AG09309 (cell line): ENCODE measurements at places on chromosomes 2 and 18.

DNA sequence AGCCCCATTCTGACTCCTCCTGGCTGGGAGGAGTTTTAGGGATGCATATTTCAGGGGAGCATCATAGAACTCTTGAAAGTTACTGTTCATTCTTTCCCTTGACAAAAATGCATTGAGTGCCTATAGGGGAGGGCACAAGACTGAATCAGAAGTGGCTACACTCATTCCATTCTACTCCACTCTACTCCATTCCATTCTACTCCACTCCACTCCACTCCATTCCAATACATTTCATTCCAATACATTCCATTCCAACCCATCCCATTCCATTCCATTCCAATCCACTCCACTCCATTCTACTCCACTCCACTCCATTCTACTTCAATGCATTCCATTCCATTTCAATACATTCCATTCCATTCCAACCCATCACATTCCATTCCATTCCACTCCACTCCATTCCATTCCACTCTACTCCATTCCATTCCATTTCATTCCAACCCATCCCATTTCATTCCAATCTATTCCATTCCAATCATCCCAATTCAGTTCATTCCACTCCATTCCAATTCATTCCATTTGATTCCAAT lies 110.8 kb downstream of the LOXHD1 start:
- DNase-seq: no peak

GRCh38 chr2:224142397-224143312 lies 103.6 kb upstream of the SERPINE2 start:
- DNase-seq: peak; percentile 72

DNA sequence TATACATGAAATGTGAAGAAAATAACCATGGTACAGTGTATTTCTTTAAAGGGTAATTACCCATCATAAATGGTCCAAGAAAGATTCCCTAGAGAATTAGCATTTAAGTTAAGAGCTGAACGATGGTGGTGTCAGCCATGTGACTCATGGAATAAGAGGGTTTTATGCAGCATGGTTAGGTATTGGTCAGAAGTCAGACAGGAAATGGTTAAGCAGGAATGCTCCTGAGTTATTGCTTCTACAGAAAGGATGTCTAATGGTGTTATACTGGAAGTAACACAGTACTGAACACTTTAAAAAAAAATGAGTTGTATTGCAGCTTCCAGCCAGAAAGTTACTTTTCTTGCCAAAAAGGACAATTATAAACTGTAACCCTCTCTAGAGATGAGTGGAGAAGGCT lies 72.7 kb upstream of the UBE2E3 start:
- no peak for DNase-seq

DNA sequence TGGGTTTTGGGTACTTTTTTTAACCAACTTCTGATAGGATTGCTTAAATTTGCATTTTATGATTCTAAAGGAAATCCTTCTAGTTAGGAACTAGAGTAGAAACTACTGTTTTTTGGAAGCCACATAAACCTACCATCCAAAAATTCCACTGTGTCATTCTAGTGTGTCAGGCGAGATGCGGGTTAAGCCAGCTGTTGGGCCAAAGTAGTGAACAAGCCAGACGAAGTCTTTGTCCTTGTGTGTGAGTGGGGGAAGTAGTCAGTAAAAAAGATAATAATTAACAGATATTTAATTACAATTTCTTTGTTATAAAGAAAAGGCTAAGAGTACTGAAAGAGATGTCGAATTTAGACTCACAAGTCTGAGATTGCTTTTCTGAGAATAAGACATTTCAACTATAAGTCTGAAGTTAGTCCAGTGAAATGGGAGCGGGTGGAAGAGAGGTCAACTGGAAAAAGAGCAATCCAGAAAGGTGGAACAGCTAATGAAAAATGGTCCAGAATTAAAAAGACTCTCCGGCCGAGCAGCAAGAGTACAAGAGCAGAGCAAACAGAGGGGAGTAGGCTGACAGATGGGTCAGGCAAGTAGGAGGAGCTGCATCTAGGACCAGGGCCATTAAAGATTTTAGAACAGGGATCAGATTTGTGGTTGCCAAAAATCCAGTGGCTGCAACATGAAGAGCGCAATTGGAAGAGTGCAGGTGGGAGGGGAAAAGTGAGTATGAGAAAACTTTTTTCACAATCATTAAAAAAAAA lies 1.5 kb downstream of the EPB41L5 start:
- no peak for DNase-seq

DNA sequence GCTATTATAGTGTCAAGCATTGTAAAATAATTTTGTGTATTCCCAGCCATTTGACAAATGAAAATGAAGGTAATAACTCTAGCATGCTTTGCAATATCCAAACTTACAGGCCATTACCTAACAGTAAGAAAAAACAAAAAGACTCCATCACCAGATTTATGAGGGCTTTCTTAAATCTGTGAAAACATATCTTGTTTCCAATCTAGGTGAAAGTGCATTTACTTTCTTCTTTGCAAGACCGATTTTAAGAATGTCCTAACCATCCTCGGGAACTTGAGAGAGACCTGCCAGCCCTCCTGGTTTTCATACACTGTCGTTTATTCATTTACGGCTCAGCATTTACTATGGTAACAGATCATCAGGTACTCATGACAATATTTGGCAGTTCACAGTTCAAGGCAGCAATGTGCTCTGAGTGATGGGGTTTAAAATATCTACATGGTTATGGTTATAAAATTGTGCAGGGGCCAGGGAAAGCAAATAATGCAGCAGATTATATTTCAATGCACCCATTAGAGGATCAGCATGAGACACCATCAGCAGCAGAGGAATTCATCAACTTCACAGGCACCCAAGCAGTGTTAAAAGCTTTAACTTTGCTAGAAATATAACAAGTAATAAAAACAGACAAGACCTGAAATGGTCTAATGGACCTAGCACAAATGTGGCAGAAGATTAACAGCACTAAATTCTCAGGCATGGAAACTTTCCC lies 34.4 kb upstream of the PARD3B start:
- DNase-seq: no peak

DNA sequence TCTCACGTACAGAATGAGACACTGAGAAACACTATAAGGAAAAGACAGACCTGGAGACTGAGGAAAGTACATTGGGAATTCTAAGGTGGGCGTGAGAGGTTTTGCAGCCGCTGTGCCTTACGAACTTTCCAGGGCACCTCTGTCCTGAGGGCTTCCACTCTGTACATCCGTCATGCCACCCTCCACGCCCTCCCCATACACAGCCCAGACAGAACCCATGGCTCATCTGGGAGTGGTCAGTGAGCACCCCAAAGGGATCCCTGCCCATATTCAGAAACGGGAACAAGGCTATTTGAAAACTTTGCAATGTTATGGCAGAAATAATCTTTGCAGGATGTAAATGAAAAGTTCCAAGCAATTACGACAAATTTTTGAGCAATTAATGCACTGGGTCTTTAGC lies 95.4 kb upstream of the ZNF532 start:
- DNase-seq: no peak

GRCh38 chr18:21741312-21741561 lies 645 bp downstream of the MIB1 start:
- no peak for DNase-seq

DNA sequence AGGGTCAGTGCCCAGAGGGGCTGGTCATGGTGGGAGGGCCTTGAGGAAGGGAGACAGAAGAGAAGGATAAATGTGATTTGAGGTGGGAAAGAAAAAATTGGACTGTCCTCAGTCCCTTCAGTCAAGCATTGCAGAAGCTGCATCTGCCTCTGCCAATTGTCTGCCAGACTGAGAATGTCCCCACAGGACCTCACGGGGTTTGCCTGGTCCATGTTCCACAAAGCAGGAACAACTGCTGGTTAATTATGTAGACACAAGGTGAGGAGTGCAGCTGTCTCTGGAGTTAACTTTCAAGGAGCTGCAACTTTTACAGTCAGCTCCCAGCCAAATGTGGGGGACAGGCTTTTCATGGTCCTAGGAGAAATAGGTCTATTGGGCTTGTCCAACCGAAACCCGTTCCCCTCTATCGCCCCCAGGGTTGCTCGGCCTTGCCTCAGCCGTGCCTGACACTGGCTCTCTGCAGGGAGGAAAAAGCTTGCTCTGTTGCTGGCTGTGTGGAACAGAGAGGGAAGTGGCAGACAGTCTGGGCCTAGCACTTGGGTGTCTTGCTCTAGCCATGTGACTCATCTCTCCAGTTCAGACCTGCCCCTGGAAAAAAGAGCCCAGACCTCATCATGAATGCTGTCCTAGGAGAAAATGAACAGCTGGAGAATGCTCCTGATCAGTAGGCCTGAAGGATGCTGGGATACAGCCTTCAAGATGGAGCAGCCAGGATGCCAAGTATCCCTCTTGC lies 31.1 kb upstream of the PAX8 start:
- DNase-seq: no peak

DNA sequence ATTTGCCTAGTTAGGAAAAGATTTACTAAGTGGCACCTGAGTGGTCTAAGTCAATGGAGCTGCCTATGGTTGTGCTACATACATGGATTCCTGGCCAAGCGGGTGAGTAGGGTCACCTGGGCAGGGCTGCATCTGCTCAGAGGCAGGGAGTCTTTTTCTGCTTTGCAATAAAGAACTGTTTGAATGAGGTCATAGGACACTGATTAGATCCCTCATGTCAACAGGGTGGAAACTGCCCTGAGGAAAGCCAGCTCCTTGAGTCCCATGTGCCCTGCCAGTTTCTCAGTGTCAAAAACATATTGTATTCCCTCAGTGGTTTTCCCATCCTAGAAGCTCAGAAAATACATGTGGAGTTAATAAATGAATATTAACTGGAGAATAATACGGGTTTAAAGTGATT lies 4.6 kb downstream of the LAMA3 start:
- no peak for DNase-seq

GRCh38 chr2:195697681-195698220 lies 40.7 kb downstream of the SLC39A10 start:
- DNase-seq: no peak

DNA sequence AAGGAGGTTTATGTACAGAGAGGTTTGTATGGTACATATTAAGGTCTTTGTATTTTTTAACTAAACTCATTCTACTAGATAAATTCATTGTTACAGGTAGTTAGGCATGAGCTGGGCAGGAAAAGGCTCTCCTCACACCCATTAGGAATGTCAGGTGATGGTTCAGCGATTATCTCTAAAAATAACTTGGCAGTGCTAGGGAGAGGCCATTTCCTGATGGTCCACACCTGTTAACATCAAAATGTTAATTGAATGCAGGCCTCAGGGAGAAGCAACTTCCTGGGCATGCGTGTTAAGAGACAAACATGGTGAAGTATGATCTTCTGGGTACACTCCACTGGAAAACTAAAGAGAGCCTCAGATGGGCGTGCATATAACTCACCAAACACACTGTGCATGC lies 73.6 kb downstream of the ARL6IP6 start:
- DNase-seq: no peak

GRCh38 chr2:18218160-18218933 lies 339.9 kb downstream of the KCNS3 start:
- DNase-seq: no peak

DNA sequence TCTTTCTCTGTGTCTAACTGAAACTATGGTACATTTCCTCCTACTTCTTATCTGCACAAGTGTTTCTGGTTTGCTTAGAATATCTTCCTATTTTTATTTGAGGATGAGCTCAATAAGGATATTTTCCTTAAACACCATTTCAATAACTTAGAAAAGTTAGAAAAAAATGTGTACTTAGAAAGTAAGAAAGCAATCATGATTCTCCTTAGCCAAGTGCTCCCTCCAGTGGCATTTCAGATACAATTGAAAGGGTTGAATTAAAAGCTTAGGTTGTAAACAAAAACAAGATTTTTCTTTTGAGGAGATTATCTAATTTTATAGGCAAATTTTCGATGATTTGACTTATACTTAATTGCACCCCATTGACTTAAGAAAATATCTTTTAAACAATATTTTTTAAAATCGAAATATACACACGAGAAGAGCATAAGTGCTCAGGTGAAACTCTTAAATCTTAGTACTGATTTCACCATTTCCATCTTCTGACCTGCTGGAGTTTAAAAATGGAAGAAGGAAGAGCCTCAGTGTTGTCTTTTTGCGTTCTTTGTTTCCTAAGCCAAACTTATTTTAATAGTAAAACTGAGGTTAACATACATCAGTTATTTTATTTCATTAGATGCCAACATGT lies 26.9 kb downstream of the C18orf63 start:
- peak; percentile 31 for DNase-seq

GRCh38 chr2:197982565-197982964 lies 178.2 kb downstream of the PLCL1 start:
- no peak for DNase-seq

DNA sequence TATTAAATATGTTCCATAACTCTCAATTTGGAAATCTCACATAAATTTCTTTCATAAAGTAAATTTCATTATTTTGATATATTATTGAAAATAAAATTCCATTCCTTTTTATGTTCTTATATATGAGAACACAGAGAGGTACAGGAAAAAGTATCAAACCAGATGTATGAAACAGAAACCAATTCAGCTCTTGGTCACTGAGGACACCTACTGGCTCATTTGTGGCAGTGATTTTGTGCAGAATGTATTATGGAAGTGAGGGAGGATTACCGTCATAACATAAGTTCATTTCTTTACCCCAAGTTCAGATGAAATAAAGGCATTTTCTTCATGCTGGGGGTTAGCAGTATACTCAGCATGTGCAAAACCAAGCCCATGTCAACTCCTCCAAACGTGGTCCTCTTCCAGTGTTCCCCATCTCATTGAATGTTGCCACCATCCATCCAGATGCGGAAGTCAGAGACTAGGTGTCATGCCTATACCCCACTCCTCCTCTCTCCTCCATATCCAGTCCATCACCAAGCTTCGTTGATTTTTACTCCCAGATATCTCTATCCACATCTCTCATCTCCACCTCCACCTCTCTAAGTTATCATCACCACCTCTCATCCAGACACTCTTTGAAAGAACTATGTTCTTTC lies 41.7 kb upstream of the MALL start:
- peak; percentile 50 for DNase-seq

DNA sequence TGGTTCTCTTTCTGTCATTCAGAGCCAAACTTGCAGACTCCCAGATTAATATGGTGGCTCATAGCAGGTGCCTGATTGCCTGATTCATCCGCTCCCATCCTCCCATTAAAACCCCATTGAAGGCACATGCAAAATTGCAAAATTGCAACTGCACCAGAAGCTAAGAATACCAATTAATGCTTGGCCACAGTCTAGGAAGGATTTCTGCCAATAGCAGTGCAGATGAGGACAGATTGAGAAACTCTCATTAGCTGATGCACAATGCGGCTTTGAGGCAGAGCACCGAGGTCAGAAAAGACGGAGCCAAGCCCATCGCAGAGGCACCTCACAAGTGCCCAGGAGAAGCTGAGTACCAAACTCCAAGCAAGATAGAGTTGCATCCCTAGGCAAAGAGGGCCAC lies 172.8 kb downstream of the ARL4C start:
- no peak for DNase-seq

DNA sequence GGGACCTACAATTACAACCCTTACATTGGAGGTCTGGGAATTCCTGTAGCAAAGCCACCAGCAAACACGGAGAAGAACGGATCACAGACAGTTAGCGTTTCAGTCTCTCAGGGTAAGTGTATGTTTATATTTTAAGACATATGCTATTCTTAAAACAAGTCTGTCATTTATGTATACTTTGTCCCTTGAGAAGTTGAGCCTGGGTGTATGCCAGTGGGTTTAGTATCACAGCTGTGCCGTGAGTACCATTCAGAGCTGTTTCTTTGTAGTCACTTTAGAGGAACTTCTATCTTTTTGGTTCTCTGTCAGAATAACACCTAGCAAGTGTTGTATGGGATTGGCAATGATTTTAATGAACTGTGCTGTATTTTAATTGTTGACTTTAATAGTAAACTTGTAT lies 125.6 kb downstream of the BIRC6 start:
- DNase-seq: no peak

- DNase-seq: no peak
These were observed 4.2 kb downstream of the ZNF385B start for GRCh38 chr2:179857236-179857635.

- no peak for DNase-seq
These were observed 33.7 kb upstream of the TAF1B start for GRCh38 chr2:9809448-9810088.

GRCh38 chr2:91974401-91975129 lies 2896.7 kb upstream of the TEKT4 start:
- DNase-seq: no peak
